ENCODE measurements at places on chromosomes 7 and 10. TPM values are rescaled to one million over a fixed set of nuclear protein-coding genes. Genes with fewer than 3 reads are reported as not detected.

- no peak overlapping the region for H3K4me3 ChIP-seq
- no peak for DNase-seq
- H3K36me3 ChIP-seq, result no peaks in the 10 kb centered on the region
- no peak overlapping the region for H3K27ac ChIP-seq
- H3K4me1 ChIP-seq, result peaks cover 9% of the 10 kb centered on the region
Observed at GRCh38 chr7:132398253-132398925, 177.9 kb downstream of the PLXNA4 start.

NXPH1 gene
- not detected for total RNA-seq

LUC7L2 gene
- 57.3 TPM for total RNA-seq

- no peaks in the 10 kb centered on the region for H3K4me1 ChIP-seq
- no peak overlapping the region for H3K4me3 ChIP-seq
- no peaks in the 10 kb centered on the region for H3K36me3 ChIP-seq
Observed at GRCh38 chr10:2592360-2593160, 474.8 kb upstream of the PFKP start.

- H3K36me3 ChIP-seq, result no peaks in the 10 kb centered on the region
- H3K4me3 ChIP-seq, result no peak overlapping the region
- H3K27me3 ChIP-seq, result peaks cover 3% of the 10 kb centered on the region
- H3K4me1 ChIP-seq, result no peaks in the 10 kb centered on the region
Observed at GRCh38 chr10:116674901-116675423, 54.2 kb downstream of the PNLIPRP2 start.
